ENCODE measurements at places on chromosomes 5 and 9.

DNA sequence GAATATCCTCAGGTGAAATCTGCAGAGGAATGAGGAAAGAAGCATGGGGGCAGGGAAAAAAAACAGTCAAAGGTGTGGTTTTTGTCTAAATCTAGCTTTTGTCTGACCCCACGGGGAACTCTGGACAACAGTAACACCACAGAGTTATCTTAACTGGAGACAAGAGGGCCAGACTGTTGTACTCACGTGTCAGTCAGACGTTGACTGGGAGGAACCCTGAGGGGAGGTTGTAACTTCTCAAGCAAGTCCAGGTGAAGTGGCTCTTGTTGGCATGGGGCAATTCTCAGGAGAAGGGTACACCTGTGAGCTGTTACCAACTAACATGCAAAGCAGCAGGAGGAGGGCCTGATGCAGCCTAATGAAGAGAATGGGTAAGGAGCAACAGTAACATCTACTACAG, 44.1 kb upstream of the SHISAL2B start:
- no peak for DNase-seq

GRCh38 chr5:94250985-94251384, 367.4 kb downstream of the KIAA0825 start:
- no peak for DNase-seq

DNA sequence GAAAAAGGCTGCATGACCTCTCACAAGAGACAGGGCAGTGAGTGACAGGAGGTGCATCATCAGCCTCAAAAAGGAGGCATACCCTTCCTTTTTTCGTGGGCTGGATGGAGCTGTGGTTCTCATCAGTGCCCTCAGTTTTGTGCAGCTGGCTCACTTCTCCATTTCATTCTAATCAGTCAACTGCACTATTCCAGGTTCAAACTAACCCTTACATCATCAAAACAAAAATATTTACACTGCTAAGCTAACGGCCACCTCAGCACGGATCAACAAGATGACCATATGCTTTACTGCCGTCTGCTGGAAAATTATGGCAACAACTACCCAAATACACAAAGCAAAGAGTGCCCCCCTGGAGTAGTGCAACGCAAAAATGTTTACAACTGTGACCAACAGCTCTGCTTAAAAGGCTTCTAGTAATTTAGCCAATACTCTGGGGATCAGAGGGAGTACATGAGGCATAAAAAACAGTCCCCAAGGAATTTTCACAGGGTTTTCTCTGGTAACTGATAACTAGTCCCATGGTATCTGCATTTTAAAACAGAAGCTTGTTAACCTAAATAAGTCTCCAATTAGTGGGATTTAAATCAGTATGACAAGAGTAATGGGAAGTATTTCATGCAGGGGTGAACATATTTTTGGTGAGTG, 10.8 kb downstream of the KCNV2 start:
- DNase-seq = peak; percentile 34

- no peak for DNase-seq
These were observed 490.8 kb downstream of the TLE4 start for GRCh38 chr9:80062567-80062966.

GRCh38 chr9:126612813-126613641, 701 bp upstream of the LMX1B start:
- no peak for DNase-seq

DNA sequence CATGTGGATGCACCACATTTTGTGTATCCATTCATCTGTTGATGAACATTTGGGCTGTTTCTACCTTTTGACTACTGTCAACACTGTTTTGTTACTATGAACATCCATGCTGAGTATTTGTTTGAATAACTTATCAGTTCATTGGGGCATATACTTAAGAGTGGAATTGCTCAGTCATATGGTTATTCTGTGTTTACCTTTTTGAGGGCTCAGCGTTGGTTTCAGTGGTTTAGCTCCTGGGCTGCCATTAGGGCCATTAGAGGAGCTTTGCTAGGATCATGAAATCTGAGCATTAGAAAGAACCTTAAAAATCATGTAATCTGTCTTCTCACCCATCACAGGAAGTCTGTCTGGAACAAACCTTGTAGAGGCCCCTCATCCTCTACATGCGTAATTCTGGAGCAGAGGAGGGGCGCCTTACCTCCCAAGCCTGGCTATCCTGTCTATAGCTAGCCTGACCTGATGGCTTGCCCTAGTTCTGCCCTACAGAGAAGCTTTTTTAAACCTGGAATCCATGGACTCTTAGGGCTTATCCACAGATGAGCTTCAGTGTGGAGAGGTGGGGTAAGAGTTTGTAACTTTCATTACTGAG, 92.9 kb downstream of the PDZD2 start:
- DNase-seq = no peak

GRCh38 chr9:88219601-88220000, 81.3 kb upstream of the SPATA31C2 start:
- no peak for DNase-seq

GRCh38 chr9:33884856-33885701, 68.1 kb downstream of the UBE2R2 start:
- DNase-seq = no peak

- no peak for DNase-seq
These were observed 459.0 kb upstream of the KLF4 start for GRCh38 chr9:107948601-107949000.

DNA sequence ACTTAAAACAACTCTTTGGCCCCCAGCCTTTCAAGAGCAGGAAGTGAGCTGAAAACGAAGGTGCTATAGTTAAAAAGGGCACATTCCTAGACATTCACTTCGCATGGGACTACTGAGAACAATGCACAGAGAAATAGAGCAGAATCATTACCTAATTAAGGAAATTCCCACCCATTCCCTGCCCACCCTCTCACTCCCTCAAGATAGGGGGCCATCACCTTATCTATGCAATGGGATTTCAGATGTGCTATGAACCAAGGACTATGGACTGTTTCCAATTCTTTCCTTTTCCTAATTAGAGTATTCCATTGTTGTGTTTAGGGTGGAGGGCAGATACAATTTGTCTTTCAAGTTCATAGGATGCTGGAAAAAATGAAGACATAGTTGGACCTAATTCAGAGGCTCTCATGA, 476.8 kb downstream of the CETN3 start:
- no peak for DNase-seq

GRCh38 chr5:141597394-141597793, 21.4 kb downstream of the DIAPH1 start:
- peak; percentile 63 for DNase-seq

DNA sequence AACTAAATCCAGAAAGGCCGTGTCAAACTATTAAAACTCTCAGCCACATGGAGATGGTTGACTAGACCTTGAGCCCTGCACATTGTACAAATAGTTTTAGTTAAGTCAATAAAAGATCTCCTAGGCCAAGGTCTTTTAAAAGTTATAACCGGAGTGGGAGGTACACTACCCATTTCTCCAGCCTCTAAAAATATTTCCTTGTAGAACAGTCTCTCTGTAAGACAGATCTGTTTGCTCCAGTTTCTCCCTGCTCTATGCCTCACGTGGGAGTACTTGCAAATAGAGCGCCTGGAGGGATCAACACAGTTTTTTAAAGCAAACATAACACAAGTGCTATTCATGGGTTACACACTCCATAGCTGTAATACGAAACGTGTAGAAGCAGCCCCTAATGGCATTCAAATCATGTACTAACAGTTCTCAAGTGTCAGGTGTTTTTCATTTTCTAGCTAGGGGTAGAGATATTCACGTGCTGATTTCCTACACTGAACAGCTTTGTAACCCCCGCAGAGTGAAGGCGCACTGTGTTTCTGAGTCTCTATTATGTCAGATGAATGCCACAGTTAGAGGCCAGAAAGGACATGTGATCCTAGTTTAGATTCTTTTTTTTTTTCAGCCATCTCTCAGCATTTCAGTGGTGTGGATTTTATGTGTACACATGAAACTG, 703.4 kb upstream of the GRAMD2B start:
- no peak for DNase-seq

DNA sequence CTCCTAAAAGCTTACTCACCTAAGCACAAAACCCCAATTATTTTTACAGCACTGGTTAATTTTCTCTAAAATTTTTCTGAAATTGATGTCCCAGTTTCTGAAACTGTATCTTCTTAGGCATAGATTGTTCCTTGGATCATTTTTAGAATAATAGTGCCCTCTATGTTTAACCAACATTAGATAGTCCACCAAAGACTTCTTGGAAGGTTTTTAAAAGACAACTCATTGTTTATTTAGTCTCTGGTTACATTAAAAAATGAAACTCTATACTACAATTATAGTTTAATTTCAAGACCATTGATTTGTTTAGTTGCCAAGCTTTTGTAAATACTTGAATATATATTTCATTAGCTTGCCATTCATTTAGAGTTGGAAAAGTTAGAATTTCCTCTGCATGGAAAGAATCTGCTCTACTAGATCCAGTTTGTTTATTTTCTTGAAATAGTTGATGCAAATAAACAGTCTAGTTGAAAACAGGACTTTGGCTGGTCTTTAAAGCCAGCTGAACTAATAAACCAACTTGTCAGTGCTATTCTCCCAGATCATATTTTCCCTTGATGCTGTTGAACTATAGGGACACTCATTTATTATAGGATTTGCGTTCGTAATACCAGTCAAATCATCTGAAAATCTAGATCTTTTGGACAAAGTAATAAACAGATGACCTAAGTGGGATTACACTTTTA, 990.5 kb downstream of the TLE1 start:
- no peak for DNase-seq

GRCh38 chr9:35258660-35259474, 97.1 kb downstream of the UNC13B start:
- DNase-seq = peak; percentile 72

GRCh38 chr9:27340961-27341511, 44.1 kb upstream of the EQTN start:
- DNase-seq = peak; percentile 61

DNA sequence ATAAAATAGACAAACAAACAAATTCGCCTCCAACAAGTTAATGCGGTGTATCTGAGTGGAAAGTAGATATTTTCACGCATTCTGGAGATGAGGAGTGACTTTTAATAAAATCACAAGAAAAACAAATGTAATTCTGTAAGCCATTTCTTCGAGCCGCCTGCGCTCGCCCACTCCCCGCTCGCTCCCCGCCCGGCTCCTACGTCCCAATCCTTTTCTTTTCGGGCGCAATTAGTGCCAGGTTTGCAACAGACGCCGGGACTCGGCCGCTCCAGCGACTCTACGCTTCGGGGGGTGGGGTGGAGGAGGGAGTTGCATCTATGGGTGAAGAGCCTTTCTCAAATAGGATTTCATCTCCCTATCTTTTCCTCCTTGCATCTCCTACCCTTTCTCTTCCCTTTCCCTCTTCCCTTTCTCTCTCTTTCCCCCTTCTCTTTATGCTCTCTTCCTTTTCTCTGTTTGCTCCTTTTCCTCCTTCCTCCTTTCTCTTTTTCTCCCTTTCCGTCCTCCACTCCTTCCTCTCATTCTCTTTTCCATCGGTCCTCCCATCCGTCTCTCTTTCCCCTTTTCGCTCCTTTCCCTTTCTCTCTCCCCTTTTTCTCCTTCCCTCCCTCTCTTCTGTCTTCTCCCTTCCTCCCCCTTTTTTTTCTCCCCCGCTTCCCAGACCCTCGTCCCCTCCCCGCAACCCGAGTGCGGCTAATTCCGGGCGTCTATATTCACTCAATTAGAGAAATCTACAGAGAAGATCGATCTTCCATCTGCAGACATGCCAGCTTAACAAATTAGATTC, 6.1 kb upstream of the OTP start:
- peak; percentile 24 for DNase-seq

- peak; percentile 73 for DNase-seq
These were observed 529 bp downstream of the UBAC1 start for GRCh38 chr9:135960411-135961276.

DNA sequence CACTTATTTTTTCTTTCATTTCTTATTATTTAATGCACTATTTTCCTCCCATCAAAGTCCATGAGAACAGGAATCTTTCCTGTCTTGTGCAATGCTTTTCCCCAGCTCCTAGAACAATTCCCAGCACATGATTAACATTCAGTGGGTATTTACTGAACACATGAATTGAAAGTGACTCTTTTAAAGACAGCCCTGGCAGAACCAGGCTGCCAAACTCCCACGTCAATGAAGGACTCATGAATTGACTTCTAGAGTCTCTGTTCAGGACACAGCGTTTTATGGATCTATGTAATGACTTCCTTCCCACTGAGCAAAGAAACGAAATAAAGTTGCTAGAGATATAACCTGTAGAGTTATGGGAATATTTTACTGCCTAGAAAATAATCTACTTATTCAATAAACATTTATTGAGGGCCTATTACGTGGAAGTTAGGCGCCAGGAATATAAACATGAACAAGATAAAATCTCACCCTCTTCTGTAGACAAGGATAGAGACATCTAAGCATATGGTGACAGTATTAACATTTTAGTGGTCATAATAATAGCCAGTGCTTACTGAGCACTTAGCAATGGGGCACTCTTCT, 485.9 kb upstream of the KLF4 start:
- DNase-seq = no peak

DNA sequence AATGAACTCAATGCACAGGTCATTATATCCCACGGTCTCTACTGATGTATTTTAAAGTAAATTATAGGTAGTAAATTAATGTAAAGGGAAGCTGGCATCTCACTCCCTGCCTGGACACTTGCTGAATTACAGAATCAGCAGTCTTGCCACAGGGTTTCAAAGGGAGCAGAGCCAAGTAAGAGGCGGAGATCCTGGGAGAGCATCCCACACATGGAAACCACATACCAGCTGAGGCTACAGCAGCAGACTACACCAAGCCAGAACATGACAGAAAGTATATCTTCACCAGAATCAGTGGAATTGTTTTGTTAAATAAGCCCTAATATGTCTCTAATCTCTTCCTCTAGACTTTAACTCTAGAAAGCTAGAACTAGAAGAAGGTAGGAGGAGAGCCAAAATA, 1689.2 kb upstream of the WWC1 start:
- no peak for DNase-seq

DNA sequence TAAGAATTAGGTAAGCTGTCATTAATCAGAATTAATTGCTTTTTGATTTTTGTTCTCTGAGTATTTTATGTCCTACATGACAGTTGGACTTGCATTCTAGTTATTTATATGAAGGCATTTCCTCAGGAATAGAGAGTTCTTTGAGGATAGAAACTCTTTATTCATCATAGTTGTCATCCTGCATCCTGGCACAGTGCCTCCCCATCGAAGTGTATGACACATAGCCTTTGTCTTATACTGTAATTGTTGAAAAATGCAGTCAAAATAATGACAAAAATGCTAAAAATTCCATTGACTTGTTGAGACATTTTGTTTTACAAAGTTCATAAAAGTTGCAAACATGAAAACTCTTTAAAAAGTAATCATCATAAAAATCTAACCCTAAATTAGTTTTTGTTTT, 36.5 kb downstream of the CFAP95 start:
- DNase-seq = no peak

DNA sequence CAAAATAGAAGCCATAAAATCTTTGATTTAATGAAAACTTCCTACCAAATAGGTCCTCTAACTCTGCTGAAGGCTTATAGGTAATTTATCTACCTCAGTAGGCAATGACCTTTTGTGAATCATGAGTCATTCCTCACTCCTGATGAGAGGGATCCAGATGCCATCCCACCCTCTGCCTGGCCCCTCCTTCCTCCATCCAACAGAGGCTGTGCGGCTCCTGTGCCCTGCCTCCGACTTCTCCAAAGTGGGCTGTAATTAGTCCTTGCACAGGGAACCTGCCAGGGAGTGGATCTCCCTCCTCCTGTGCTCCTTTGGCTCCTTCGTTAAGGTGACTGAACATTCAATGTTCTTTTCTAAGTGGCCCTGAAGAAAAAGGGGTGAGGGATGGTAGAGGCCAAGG, 213.9 kb upstream of the TBCA start:
- DNase-seq = no peak
